Fibroblast of the aortic adventitia (primary cell): ENCODE measurements at places on chromosomes 16 and 17. TPM values are rescaled to one million over a fixed set of nuclear protein-coding genes. Genes with fewer than 3 reads are reported as not detected.

DNA sequence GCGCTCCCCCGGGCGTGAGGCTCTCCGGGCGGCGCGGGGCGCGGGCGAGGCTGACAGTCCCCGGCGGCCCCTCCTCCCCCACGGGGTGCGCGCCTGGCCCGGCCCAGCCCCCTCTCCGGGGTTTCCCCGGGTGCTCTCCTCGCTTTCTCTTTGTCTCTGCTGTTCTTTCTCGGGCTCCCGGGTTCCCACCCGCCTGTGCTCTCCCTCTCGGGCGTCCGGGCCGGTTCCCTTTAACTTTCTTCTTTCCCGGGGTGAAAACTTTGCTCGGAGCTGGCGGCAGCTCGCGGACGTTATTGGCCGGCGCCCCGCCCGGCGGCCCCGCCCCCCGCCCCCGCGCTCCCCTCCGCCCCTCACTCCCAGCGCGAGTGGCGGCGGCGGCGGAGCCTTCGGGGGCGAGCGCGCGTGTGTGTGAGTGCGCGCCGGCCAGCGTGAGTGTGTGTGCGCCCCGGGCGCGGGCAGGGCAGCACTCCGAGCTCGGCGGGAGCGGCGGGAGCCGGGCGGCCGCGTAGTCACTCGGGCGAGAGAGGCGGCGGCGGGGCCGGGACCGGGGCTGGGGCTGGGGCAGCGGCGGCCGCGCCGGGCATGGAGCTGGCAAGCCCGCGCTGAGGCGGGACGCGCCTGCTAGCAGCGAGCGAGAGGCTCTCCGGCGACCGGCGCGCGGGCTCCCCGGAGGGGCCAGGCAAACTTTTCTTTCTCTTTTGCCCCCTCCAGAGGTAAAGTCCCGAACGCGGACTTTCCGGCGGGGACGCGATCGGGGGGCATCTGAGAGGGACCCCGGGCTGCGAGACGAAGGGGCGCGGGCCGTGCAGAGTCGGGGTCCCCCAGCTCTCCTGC lies at the start of gene NTN1:
Gene NTN1, plus strand, starts transcription at position 353 of the 834 bp plus-strand sequence. CDS start 864 bp downstream, outside the sequence.
- peak; percentile 10 for DNase-seq

GRCh38 chr16:26365161-26365940 lies 673.6 kb downstream of the HS3ST4 start:
- no peak for DNase-seq

GRCh38 chr16:88910284-88911135 lies 44.0 kb upstream of the PABPN1L start:
- no peak for DNase-seq

Gene KRTAP4-9
- total RNA-seq = not detected in 2 replicates

Gene MT1B
- not detected in 2 replicates for total RNA-seq
